ENCODE measurements at places on chromosomes 4 and X. TPM values are rescaled to one million over a fixed set of nuclear protein-coding genes. Genes with fewer than 3 reads are reported as not detected.

POF1B gene
- not detected for total RNA-seq

ELK1 gene
- 26.5 TPM for total RNA-seq

LONRF3 gene
- total RNA-seq = 0.33 TPM

TMEM150C gene
- total RNA-seq = 0.15 TPM

USP17L18 gene
- not detected for total RNA-seq

GAB1 gene
- total RNA-seq = 12.5 TPM

HPF1 gene
- total RNA-seq = 50.3 TPM

TMEM156 gene
- total RNA-seq = not detected

NAA11 gene
- total RNA-seq = not detected

SH3D19 gene
- total RNA-seq = 69.7 TPM

MAP9 gene
- total RNA-seq = 18.9 TPM

CLCN3 gene
- total RNA-seq = 69.8 TPM

RAB9B gene
- total RNA-seq = 0.73 TPM
